Aorta (tissue), 5 donors: ENCODE measurements at places on chromosomes 2 and 18. TPM values are rescaled to one million over a fixed set of nuclear protein-coding genes. Genes with fewer than 3 reads are reported as not detected.

GRCh38 chr2:122263746-122264145 lies 508.3 kb downstream of the TSN start:
- no peak for DNase-seq

- DNase-seq, result no peak
These were observed 178.0 kb upstream of the SPHKAP start for GRCh38 chr2:228359473-228359872.

DNA sequence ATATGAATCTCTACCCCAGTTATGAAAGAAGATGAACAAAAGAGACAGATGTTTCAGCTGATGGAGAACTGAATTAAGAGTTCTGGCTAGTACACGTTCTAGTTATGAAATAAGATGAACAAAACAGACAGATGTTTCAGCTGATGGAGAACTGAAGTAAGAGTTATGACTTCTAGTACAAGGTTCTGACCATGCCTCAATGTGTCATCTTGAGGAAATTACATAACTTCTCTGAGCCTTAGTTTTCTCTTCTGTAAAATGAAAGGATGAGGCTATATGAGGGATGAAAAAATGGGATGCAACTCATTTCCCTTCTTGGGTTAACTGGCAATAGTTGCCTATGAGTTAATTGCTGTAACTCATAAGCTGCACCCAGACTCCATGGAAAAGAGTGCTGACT lies 92.9 kb upstream of the WDR75 start:
- no peak for DNase-seq

DNA sequence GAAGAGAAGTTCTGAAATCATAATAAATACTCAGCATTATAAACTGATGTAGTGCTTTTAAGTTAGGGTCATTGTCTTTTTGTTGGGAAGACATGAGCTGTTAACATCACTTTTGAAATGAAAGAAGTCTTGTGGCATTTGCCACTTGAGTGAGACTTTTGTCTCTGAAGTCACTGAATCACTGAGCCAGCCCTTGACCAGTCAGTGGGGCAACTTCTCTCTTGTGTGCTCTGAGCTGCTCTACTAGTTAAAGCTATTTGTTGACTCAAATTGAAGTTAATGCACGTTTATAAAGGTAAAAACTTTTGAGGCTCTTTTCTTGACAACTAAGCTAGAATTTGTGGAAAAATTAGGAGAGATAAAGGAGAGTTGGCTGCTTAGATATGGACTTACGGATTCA lies 6.7 kb downstream of the WDR43 start:
- no peak for DNase-seq

Gene CIDEA
- total RNA-seq, result 0.58 TPM

Gene MRO
- 3.2 TPM for total RNA-seq

Gene GKN2
- not detected for total RNA-seq

Gene ALPG
- not detected for total RNA-seq

Gene SCN1A
- not detected for total RNA-seq

Gene RGPD3
- not detected for total RNA-seq
